Stimulated activated naive CD4-positive, alpha-beta T cell (primary cell): ENCODE measurements at places on chromosomes 12 and 14.

- DNase-seq = no peak
These were observed 118.0 kb downstream of the SINHCAF start for GRCh38 chr12:31207799-31208465.

GRCh38 chr12:132194056-132194455 is 49.8 kb downstream of the NOC4L start:
- no peak for DNase-seq

DNA sequence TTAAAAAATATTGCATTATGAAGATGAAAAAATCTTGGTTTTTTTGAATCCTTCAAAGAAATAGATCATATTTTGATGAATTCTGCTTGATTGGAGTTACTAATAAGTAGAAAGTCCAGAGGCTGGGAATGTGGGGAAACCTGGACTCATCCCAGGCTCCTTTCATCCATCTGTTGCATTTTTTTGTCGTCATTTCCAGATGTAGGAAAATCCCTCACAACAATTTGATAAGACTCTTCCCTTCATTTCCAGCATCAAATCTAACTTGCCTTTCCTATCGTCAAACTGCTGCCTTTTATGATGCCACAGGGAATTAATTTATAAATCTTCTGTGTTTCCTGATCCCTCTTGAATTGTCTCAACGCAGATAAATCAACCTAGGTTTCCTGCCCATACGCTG is 211.6 kb downstream of the FBXL14 start:
- DNase-seq = no peak

DNA sequence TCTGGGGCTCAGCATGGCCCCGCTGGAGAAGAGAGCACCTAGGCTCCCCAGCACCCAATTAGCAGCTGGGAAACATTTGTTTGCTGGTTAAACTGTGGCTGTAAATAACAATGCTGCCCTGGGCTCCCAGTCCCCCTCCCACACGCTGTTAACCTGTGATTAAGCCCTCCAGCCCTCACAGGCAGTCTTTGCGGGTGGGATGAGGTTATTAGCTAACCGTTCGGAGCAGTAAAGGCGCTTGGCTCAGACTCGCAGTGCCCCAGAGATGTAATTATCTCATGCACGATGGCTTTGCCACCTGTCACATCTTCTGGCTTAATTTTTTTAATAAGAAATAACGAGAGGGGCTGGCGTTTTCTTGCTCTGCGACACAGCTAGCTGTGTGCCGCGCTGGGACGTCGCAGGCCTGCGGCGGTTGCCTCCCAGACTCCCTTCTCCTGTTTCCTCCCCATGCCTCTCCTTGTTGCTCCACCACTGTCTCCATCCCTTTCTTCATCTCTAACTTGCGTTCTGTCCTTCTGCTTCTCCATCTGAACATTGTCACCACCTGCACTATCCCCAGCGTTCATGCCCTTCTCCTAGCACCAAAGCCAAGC is 239.2 kb upstream of the FKBP4 start:
- DNase-seq = no peak

GRCh38 chr14:62001963-62002362 is 239.7 kb downstream of the SNAPC1 start:
- no peak for DNase-seq

DNA sequence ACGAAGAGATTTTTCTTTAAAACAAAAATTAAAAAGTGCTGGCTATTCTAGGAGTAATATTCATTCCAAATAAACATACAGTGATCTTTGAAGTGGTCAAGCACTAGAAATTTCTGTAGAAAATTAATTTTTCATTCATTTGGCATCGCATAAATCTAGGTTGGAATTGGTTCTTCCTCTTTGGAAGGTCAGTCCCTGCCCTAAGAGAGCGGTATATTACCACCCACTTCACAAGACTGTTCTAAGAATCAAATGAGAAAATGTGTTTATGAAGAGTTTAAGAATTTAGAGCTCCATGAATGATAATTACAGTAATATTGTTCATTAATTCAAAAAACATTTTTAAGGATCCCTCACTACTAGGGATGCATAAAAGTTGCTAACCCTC is 444 bp upstream of the GEMIN2 start:
- DNase-seq = no peak

DNA sequence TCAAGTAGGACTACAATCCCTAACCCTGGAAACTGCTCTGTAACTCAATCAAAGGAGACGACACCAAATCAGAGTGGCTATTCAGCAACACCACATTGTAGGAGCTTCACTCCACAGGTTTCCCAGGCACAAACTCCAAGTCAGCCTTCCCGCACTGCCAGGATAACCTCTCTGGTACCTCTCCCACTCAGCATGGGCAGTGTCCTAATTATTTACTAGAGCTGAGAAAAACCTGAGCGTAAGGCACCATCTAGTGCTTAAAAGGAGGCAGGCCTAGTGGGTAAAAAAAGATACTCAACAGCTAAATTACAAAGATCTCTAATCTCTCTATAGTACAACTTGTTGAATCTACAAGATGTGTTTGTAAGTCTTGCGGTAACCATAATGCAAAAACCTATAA is 36.1 kb downstream of the PARP11 start:
- no peak for DNase-seq

DNA sequence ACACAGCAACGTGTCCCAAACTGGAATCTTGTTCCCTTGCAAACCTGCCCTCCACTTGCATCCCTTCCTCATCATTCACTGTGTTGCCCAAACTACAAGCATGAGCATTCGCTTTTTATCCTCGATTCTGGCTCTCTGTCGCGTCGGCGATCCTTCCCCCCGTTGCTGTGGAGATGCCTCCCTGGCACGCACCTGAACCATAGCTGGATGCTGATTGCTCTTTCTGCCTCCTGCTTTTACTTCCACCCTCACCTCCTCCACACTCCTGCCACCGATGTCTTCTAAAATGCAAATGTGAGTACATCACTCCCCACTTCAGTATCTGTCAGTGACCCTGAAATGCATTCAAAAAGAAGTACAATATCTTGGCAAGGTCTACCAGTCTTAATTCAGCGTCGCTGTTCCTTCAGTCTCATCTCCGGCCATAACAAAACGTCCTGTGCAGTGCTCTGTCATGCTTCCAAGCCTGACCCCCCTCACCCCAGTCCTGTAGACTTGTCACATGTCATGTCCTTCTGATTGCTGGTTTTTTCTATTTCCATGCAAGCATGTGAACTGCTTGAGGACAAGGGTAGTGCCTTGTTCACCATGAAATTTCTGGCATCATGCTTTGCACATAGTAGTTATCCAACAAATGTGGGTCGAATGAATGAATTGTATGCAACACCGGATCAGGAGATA is 2.5 kb upstream of the PPP2R5C start:
- no peak for DNase-seq

DNA sequence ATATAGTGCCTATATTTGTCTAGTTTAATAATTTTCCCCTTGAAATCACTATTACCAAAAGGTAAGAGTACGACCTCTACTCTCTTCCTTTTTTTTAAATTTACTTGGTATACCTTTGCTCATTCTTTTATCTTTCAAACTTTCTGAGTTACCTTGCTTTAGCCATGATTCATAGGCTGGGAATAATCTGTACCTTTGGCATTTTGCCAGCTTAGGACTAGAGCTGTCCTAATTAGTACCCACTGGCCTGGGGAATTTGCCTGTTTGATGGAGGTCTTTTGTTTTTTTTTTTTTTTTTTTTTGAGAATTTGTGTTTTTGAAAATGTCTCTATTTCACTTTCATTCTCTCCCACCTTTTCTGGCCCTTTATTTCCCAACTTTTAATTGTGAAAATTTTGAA is 8.7 kb upstream of the SLC4A8 start:
- DNase-seq = no peak

- no peak for DNase-seq
These were observed 161.1 kb upstream of the TRHDE start for GRCh38 chr12:72110937-72111650.

DNA sequence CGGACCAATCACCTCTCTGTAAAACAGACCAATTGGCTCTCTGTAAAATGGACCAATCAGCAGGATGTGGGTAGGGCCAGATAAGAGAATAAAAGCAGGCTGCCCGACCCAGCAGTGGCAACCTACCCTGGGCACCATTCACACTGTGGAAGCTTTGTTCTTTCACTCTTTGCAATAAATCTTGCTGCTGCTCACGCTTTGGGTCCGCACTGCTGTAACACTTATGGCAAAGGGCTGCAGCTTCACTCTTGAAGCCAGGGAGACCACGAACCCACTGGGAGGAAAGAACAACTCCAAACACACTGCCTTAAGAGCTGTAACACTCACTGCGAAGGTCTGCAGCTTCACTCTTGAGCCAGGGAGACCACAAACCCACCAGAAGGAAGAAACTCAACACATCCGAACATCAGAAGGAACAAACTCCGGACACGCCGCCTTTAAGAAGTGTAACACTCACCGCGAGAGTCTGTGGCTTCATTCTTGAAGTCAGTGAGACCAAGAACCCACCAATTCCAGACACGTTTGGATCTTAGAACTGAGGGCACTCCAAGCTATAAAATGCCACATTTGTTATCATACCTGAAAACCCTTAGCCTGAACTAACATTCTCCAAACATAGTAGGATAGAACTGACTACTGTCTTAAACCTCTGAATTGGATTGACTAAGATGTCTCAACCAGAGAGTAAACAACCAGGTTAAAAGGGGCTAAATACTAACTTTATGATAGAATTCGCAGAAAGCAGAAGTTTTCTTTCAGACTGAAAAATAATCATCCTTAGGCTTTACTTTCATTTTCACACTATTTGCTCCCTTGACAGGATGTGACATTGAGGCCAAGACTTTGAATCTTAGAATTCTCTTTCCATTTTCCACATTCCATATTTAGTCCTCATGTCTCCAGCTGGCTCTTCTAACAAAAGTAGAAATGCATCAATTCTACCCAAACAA is 33.6 kb downstream of the CDKL1 start:
- peak; percentile 51 for DNase-seq

GRCh38 chr12:109524466-109525278 is 47.2 kb downstream of the UBE3B start:
- no peak for DNase-seq

DNA sequence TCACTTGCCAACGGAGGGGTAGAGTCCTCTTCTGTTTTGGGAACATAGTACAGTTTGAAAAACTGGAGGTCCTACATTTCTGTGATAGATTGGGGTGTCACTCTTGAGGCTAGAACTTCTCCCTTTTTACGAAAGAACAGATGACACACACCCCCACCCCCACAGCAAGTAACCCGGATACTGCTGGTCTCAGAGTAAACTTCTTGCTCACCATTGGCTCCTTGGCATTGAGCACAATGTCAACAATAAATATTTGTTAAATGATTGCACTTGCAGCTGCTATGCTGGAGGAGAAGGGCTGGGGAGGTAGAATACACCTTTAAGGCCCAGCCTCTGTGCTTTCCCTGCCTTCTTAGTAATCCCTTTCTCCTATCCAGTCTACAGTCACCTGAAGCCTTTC is 149.8 kb downstream of the TGFB3 start:
- DNase-seq = no peak

DNA sequence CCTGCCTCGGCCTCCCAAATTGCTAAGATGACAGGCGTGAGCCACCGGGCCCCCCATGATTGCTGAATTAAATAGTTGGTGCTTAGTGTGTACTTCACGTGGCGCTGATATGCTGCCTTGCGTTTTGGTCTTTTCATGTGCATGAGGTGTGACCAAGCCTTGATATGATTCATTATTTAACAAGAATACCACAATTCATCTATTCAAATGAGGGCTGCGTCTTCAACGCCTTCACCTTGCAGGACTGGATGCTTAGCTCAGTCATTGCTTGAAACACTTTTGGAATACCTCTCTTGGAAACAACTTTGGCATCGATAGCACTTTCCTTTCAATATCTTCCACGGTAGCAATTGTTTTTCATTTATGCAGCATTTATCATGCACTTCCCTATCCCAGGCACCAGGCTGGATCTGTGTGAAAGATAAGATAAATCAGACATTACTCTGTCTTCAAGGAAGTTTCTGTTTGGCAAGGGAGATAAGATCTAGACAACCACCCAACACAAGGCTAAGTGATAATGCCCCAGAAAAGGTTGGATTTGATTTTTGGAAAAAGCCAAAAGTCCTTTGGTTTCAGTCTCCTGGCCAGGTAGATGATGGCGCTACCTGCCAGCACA is 1.3 kb upstream of the TEAD4 start:
- no peak for DNase-seq

DNA sequence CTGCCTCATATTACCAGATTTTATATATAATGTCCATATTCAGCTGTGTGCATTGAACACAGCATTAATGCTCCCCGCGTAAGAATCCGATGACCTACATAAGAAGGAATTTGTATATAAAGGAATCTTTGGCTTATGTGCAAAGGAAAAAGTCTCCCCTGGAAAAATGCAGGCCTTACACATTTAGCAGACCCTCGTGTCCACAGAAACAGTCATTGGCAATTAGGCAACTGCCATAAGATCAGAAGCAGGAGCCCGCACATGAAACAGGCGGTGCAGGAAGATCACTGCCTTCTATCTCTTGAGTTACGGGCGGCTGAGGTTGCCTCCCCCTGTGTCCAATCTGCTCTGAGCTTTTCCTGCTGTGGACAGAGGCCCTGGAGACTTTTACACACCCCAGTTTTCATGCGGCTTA is 63.2 kb upstream of the RFX4 start:
- DNase-seq = no peak

DNA sequence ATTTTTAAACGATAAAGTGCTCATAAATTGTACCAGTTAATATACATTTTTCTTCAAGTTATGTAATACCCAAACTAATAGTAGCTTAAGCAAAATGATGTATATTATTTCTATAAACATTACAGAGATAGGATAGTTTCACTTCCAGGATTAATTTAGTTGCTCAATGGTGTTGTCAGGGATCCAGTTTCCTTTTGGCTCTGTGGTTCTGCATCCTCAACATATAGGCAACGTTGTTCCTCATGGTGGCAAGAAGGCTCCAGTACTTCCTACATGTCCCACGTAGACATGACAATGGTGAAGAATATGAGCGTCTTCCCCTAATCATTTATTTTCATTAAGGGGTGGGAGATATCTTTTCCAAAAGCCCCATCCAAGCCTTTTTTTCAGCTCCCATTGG is 60.7 kb upstream of the DCD start:
- no peak for DNase-seq

DNA sequence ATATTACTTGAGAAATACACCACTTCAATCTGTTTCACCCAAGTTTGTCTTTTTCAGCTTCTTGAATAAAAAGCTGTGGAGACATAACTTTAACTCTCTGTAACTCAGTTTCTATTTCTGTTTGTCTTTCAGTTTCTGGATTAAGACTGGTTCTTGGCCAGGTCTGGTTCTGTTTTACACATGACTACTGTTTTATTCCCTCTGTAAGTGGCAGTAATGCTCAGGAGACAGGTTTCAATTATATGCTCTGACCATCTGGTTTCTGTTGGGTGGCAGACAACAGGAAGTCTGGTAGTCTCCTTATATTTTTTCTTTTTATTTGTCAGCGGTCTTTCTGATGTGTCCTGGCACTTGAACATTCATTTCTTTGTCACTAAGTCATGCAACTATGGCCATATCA is 102.9 kb downstream of the RPS29 start:
- DNase-seq = no peak

DNA sequence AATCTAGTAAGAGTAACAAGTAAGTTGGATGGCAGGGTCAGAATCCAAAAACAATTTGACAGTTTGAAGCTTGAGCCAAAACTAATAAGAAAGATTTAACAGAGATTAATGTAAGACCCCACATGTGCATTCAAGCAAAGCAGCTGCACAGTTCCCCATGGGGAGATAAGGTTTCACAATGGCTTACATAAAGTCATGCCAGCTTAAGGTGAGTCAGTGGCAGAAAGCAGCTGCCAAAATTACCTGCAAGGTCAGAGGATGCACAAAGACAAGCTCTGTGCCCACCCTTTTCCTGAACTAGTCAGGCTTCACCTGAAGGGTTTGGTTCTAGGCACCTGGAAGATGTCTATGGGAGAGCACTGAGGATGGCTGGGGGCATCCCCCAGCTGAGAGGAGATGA is 36.6 kb upstream of the KRT77 start:
- no peak for DNase-seq
